ENCODE measurements at places on chromosomes 6 and 20.

DNA sequence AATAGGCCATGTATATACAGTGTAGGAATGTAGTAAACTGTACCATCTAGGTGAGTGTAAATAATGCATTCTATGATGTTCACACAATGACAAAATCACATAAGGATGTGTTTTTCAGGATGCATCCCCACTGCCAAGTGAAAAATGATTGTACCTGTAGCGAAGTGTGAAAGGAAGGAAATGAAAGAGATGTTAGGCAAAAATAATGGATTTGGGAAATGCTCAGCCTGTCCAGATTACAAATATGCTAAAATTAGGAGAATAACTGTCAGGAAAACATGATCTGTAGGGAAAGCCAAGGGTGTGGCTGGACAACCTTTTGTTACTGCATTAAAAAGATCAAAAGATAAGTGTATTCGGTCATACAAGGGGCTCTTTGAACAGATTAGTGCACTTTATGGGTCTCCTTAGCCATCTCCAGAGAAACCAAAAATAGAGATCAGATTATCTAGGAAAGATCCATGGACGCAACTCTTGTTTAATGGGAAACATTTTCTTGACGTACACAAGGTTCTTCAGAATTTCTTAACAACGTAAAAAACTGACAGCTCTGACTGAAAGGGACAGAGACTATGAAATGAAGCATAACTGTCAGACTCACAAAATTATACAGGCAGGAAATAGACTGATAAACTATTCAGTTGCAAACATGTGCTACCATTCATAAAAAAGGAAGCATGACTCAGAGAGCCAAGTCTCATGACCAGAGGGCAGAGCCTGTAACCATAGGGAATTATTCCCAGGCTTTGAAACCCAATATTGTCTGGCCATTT is 253.6 kb upstream of the RAB32 start:
- no peak for DNase-seq

DNA sequence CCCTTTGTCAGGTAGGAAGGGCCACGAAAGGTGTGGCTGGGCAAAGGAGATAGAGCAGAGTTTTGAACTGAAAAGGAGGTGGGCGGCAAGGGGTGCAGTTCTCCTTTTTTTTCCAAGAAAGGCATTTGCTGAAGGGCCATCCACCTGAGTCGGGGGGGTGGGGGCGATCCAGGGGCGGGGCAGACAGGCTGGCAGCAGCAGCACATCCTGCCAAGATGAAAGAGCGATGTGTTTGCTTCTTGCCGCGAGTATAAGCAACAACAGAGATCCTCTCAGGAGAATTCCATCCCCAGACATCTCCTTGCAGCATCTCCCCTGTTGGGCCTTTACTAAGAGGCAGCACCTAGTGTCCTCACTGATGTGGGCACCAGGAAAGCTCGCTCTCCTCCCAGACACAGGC is 516.5 kb downstream of the CD83 start:
- DNase-seq, result no peak

GRCh38 chr6:34243901-34244884 is 4.6 kb downstream of the SMIM29 start:
- no peak for DNase-seq

DNA sequence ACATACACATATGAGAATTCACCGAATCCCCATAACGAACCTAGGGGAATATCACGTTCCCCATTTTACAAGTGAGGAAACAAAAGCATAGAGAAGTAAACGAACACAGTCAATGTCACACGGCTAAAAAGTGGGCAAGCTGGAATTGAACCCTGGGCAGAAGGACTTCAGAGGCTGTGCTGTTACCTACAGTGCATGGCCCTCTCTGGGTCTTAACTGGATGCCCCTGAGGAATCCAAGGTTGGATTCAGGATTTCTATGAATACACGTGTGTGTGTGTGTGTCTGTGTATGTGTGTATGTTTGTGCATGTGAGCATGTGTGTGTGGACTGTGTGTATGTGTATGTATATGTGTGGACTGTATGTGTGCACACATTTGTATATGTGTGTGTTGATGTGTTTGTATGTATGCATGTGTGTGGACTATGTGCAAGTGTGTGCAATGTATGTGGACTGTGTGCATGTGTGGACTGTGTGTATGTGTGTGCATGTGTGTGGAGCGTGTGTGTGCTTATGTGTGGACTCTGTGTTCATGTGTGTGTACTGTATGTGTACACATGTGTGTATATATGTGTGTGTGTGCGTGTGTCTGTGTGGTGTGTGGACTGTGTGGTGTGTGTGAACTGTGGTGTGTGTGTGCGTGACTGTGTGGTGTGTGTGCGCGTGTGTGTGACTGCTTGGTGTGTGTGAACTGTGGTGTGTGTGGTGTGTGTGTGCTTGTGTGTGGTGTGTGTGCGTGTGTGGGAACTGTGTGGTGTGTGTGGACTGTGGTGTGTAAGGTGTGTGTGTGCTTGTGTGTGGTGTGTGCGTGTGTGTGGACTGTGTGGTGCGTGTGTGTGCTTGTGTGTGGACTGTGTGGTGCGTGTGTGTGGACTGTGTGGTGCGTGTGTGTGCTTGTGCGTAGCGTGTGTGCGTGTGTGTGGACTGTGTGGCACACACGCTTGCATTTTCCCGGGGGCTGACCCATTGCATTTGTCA is 49.0 kb downstream of the HNF4A start:
- DNase-seq, result no peak

GRCh38 chr6:3237761-3238662 is 10.6 kb upstream of the TUBB2B start:
- no peak for DNase-seq

GRCh38 chr6:108132863-108133262 is 33.0 kb upstream of the NR2E1 start:
- DNase-seq, result no peak

DNA sequence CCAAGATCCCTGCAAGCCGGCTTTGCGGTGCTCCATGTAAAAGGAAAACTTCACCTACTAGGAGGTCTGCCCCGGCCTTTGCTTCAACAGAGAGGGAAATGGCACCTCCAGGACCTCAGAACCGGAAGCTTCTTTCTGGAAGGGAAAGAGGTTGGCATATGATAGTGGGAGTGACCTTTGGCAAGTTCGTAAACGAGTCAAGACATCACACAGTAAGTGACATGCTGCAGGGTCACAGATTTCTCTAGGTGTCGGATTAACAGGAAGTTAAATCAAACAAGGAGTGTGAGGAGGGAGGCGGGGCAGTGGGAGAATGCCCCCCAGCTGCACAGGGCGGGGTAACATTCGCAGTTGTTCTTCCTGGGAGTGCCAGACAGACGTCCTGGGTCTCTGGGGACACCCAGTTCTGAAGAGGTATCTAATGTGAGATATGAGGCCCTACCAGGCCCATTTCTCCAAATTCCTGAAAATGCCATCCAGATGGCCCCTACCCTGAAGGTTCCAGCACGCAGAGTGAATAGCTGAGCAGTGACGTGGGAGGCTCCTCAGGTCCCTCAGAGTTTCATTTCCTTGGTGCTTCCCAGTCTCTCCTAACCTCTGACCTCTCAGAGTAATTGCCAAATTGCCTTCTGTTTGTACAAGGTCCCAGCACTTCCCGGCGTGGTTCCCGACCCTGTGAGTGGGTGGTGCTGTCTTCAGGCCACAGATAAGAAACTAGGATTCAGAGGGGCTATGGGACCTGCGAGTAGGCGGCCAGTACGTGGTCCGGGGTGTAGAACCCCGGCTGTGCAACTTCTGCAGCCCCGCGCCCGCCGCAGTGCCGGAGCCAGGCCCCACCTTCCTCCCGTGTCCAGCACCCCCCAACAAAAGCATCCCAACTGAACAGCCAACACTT is 1.9 kb downstream of the RRBP1 start:
- no peak for DNase-seq

- DNase-seq, result no peak
Observed at GRCh38 chr20:1085492-1086276, 32.7 kb upstream of the PSMF1 start.

All from D721Med (cell line).